NCI-H1417 treated with DMSO at 0.1 percent for 48 hours (cell line): ENCODE measurements at places on chromosomes 4 and X.

GRCh38 chr4:26152056-26152455 lies 168.8 kb upstream of the RBPJ start:
- no peak for DNase-seq

DNA sequence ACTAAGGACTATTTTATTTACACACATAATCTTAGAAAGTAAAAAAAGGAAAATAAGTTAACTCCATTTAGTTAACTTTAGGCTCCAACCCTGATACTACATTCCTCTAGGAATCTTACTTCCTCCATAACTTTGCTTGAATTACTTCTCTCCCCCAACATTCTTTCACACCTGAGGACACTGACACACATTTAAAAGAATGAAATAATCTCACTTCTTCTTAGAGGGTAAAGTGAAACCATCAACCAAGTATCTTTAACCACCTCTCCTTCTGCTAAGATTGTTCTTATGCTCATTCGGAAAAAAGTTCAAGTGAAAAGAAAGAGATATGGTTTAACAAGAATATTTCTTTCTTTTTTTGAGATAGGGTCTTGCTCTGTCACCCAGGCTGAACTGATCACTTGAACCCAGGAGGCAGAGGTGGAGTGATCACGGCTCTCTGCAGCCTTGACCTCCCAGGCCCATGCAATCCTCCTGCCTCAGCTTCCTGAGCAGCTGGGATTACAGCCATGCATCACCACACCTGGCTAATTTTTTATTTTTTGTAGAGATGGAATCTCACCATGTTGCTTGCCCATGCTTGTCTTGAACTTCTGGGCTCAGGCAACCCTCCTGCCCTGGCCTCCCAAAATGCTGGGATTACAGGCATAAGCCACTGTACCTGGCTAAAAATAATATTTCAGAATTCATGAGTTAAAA lies 28.5 kb downstream of the SLC25A4 start:
- no peak for DNase-seq

- no peak for DNase-seq
Measured at GRCh38 chr4:55879224-55879623, 25.8 kb downstream of the EXOC1 start.

- no peak for DNase-seq
Measured at GRCh38 chr4:184384810-184385557, 89.4 kb downstream of the IRF2 start.

DNA sequence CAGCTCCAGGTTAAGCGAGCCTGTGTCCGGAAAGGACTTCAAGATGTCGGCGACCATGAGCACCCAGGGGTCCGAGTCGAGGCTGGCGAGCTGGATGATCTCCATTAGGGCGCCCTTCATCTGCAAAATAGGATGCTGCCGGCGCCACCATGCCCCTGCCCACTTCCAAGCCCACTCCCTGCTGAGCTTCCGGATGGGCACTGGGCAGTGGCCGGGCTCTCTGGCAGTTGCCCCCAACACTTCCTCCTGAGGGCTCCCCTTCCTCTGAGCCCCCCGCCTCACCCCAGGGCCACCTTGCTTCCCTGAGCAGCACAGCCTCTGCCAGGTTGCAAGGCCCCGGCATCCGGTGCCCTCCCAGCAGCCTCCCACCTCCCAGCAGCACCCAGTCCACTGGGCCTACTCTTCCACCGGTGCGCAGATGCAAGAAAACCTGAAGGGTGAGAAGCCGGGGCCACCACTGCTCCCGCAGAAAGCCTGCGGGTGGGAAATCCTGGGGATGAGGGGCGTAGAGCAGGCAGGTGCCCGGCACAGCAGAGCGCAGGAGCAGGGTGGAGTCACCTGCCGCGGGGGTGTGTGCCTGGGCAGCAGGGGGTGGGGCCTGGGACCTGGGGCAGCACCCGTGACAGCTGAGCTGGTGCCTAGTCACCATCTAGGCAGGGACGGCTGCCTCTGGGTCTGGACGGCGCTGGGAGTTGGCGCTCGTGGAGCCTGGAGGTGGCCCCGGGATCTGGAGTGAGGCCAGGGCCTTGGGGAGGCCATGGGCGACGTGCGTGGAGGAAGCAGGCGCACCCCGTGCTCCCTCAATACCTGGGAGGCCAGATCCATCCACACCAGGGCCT lies 17.0 kb downstream of the NELFA start:
- DNase-seq, result no peak

DNA sequence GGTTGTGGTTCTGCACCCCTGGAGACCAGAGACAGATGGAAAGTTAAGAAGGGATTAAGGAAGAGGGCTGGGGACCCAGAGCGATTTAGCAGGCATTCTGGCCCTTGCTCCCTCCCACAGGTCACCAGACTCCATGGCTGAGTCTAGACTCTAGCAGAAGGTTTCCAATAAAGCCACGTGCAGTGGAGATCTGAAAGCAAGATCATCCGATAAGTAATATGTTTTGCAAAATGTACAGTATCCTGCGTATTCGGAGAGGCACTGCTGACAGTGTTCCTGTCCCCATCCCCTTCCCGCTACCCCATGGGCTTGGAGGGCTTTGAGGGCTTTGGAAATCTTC lies 531 bp upstream of the GPRIN3 start:
- no peak for DNase-seq

DNA sequence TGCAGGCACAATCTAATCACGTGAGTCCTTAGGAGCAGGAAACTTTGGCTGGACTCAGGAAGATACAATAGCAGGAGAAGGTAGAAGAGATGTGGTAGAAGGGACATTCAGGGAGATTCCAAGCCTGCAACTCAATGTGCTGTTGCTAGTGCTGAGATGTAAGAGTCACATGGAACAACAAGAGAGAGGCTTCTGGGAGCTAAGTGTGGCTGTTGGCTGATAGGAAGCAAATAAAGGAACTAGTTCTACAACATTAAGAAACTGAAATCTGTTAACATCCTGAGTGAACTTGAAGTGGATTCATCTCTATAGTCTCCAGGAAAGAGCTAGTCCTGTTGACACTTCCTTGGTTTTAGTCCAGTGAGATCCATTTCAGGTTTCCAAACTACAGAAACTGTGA lies 1207.4 kb downstream of the ADGRL3 start:
- DNase-seq, result no peak

DNA sequence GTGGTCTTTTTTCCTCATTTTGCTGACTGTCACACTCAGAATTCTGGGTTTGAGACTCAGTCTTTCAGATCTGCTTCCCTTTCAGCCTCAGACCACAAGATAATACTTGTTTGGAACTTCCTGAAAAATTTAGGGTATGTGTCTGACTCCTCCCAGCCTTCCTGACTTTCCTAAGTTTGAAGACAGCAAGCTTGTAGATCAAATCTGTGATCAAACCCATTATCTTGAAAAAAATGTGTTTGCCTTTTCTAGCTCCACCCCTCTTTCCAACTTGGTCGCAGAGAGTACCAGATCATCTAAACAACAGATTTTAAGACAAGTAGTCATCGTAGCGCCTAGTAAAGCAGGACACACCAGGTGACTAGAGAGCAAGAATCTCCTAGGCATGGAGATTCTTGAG lies 9.9 kb downstream of the BCAP31 start:
- no peak for DNase-seq

DNA sequence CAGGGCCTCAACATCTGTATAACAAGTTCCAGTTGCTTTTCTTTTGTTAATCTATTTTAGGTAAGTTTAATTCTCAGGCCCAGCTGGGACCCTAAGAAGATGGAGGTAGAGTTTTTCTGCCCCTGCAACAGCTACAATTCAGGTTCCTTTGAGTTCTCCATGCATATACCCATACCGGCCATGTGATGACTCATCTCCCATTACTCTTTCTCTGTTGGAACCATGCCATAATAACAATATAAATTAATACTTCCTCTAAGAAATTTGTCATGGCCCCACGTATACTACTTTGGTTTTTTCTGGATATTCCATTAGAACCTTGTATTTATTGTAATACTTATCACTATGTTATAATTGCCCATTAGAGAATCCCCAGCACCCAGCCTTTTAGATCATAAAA lies 1.3 kb upstream of the INTU start:
- no peak for DNase-seq
